ENCODE measurements at places on chromosomes 7 and 10. TPM values are rescaled to one million over a fixed set of nuclear protein-coding genes. Genes with fewer than 3 reads are reported as not detected.

- no peak for DNase-seq
- H3K27ac ChIP-seq, result no peak overlapping the region
- H3K4me3 ChIP-seq, result no peak overlapping the region
Observed at GRCh38 chr10:70247360-70247759, 14.1 kb upstream of the PPA1 start.

DNA sequence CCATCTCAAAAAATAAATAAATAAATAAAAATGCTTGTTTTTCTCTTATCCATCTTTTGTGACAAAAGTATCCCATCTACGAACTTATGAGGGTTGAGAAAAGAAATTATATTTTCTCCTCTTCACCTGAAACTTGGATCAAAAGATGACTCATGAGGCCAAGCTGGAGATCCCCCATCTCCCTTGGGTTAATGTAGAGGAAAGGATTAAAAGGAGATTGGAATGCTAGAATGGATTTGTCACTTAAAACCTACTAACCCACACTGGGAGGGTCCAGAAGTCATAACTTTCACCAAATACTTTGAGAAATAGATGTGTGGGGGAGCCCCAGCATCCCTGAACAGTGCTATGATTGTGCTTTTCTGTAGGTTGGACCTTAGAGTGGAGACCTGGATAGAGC is 46.3 kb upstream of the PIK3CG start:
- peaks cover 6% of the 10 kb centered on the region for H3K4me1 ChIP-seq
- no peak for DNase-seq
- H3K36me3 ChIP-seq, result no peaks in the 10 kb centered on the region
- no peak overlapping the region for H3K27ac ChIP-seq
- no peaks in the 10 kb centered on the region for H3K27me3 ChIP-seq
- no peak overlapping the region for H3K4me3 ChIP-seq

DNA sequence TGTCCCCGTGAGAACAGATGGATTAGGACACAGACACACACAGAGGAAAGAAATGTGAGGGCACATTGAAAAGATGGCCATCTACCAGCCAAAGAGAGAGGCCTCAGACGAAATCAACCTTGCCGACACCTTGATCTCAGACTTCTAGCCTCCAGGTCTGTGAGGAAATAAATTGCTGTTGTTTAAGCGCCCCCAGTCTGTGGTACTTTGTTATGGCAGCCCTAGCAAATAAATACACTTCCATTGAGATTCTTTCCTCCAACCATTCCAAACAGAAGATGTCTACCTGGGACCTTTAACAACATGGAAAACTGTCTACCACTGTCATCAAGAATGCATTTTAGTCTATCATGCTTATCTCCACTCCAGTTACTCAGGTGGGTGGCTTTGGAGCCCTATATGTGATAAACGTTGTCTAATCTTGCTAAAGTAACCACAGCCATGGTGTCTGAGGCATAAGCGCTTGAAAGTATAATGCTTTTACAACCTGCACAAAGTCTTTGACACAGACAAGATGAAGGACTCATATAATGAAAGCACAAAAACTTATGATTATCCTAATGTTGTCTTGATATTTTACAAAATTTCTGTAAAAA is 244.3 kb downstream of the MTERF1 start:
- peaks cover 3% of the 10 kb centered on the region for H3K27me3 ChIP-seq
- no peaks in the 10 kb centered on the region for H3K4me1 ChIP-seq
- DNase-seq, result peak; percentile 16
- H3K4me3 ChIP-seq, result no peak overlapping the region
- H3K27ac ChIP-seq, result no peak overlapping the region

The LRGUK gene
- 0.32 TPM for total RNA-seq

GRCh38 chr10:101228966-101229265 is 347 bp downstream of the LBX1 start:
- no peak for DNase-seq
- H3K4me1 ChIP-seq, result peaks cover 22% of the 10 kb centered on the region
- H3K27ac ChIP-seq, result no peak overlapping the region
- peaks cover 77% of the 10 kb centered on the region for H3K27me3 ChIP-seq
- peak overlapping the region; percentile 4 for H3K4me3 ChIP-seq

GRCh38 chr10:23341004-23341403 is 3.6 kb downstream of the C10orf67 start:
- H3K27me3 ChIP-seq, result peaks cover 1% of the 10 kb centered on the region
- peaks cover 76% of the 10 kb centered on the region for H3K4me1 ChIP-seq
- no peaks in the 10 kb centered on the region for H3K36me3 ChIP-seq
- DNase-seq, result peak; percentile 41
- no peak overlapping the region for H3K4me3 ChIP-seq

Measured in HFFc6 (cell line).